ENCODE measurements at places on chromosomes 13 and 19. TPM values are rescaled to one million over a fixed set of nuclear protein-coding genes. Genes with fewer than 3 reads are reported as not detected.
A peak's percentile ranks its signal among the peaks of the same experiment; 100 is the strongest.

DNA sequence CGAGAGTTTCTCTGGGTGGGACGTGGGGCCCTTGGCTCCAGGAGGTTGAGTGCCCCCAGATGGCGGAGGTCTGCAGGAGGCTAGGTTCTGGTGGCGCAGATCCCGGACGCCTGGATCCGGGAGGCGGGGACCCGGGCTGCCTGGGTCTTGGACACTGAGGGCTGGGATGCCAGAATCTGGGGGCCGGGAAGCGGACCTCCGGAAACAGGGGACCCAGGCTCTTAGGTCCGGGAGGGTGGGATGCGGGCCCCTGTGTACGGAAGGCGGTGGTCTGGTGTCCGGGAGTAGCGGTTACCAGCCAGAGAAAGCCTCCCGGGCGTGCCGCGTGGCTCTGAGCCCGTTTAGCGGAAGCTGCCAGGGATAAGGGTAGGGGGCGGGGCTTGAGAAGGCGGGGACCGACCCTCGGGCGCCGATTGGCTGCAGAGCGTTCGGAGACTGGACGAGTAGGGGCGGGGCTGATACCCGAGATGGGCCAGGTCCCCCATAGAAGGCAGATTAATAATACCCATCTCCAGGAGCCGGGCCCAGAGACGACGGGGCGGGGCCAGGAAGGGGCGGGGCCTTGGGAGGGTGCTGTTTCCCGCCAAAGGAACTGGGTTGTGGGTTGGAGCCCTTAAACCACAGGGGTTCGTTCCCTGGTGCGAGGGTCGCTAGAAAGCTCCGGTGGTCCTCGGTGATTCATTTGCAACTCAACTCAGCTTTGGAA, at the start of gene SLC1A5:
Gene SLC1A5 (minus strand): TSS at position 333 of the 706 bp plus-strand sequence. CDS start 629 bp downstream, outside the sequence.
- peak within 1 kb of the TSS; percentile 84 for H3K4me3 ChIP-seq
- peak within 1 kb of the TSS; percentile 95 for H3K27ac ChIP-seq
- peak; percentile 99 for DNase-seq
- no peaks in the 10 kb centered on the region for H3K36me3 ChIP-seq
- peaks cover 13% of the 10 kb centered on the region for H3K4me1 ChIP-seq

DNA sequence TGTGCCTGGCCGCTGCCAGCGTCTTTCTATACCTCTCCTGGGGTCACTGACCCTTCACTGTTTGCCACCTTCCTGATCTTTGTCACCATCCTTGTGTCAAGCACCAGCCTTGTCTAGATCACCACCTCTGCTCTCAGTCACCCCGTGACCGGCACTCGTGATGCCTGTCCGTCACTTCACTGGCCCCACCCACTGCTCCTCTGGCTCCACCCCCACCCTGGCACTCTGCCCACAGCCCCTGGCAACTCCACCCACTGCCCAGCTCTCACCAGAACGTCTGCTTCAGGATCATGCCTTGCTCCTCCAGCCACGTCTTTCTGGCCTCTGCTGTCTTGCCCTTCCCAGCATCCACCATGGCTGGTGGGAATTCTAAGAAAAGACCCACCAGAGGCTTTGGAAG, 24.8 kb upstream of the PLA2G4C start:
- peak; percentile 25 for DNase-seq
- no peaks in the 10 kb centered on the region for H3K27me3 ChIP-seq
- H3K36me3 ChIP-seq = no peaks in the 10 kb centered on the region
- no peak overlapping the region for H3K4me3 ChIP-seq

- H3K27ac ChIP-seq = no peak overlapping the region
- no peak overlapping the region for H3K4me3 ChIP-seq
- no peak for DNase-seq
- H3K27me3 ChIP-seq = no peaks in the 10 kb centered on the region
- H3K4me1 ChIP-seq = peaks cover 7% of the 10 kb centered on the region
Observed at GRCh38 chr19:38247734-38248268, 8.4 kb downstream of the PPP1R14A start.

The CRLF1 gene
- total RNA-seq = 1.6 TPM

The B3GNT8 gene
- 34.1 TPM for total RNA-seq

All from colonic mucosa (tissue), 4 donors.